Mesothelial cell of epicardium (in vitro differentiated cells): ENCODE measurements at places on chromosomes 5 and 9.

GRCh38 chr9:93267091-93267541, 83.2 kb downstream of the WNK2 start:
- no peak for DNase-seq

DNA sequence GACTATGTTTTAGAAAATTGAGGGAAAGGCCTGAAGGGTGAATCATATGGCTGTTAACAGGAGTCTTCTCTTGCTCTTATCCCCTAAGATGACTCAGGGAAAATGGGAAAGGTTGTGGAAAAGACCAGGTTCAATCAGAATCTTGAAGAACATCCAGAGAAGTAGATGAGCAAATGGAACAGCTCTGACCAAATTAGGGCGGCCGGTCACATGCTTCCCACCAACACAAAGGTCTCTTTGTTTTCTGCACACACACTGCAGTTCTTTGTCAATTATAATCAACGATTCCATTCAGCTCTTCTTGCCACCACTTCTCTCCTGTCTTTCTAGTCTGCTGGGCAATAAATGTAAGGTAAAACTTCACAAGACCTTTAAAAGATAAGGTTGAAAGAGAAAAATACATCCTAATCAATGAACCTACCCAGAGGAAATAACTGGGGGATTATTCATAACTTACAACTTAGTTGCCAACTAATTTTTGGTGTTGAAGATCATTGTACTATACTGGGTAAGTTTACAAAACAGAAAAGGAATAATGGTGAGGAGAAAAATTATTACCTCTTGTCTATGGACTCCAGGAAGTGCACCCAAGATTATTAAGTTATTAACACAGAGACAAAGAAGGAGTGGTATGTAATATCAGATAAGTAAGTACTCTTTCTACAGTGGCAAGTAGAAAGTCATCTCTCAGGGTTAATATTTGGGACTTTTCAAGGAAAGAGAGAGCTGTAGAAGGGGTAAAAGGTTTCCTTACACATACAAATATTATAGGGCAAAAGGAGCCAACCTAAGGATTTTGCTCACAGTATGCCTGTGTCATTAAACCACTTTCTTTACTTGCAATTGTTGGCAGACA, 441.9 kb upstream of the PIK3R1 start:
- DNase-seq = no peak

GRCh38 chr5:172885597-172886340, 51.7 kb downstream of the ERGIC1 start:
- DNase-seq = no peak

DNA sequence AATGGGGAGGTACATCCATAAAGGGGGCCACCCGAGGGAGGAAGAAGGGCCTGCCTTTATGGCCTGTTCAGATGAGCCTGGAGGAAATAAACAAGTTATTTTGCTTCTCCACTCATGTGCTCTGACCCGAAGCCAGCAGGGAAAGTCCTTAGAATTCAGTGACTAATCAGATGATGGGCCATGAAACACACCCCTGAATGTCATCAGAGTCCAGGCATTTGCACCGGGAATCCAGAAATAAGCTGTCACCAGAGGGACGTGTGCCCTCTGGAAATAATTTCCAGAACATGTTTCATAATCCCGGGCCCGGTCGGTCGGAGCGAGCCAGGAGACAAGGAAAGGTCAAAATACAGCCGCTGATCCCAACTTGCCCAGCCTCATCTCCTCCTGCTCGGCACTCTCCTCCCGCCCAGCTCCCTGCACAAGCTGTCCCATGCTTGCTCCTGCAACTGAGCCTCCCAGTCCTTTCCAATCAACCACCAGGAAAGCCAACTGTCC, 73.6 kb upstream of the ZNF622 start:
- no peak for DNase-seq

- no peak for DNase-seq
Measured at GRCh38 chr5:1255081-1255561, 29.9 kb downstream of the SLC6A18 start.

DNA sequence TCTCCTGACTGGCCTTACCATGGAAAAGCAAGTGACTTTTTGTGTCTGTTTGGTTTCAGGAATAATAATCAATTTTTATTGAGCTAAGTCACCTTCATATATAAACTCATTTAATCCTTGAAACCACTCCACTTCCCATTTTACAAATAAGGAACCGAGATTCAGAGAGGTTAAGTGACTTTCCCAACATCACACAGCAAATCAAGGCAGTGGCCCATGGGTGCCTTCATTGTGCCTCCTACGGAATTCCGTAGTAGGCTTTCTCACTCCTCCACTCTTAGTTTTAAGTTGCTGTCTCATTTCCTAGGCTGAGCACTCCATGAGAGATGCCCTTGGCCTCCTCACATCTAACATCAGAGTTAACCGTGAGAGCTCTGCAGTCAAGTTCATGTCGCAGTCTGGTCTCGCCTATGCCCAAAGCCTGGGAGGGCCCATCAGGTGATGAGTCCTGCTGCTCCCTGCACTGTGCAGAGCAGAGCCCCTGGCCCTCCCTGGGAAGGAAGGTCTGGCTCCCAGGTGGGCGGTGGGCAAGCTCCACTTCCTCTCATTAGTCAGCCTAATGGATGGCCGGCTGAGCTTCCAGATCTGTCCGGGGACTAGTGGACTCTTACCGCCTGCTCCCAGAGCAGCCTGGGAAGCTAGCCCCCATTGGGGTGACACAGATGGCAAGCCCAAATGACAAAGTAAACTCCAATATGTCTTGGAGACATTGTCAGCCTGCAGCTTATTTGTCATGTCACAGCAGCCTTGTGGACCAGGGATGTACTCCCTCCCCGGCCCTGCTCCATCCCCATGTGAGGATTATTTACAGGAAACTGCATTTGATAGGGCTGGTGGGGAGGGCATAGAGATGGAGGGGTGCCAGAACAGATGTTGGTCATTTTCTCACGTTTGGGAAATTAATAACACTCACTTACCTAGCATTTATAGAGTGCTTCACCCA, 123.4 kb downstream of the MVB12B start:
- no peak for DNase-seq

- DNase-seq = no peak
Measured at GRCh38 chr5:40619421-40619820, 60.3 kb upstream of the PTGER4 start.

- no peak for DNase-seq
Measured at GRCh38 chr5:151491062-151491461, 43.7 kb downstream of the SLC36A1 start.

- no peak for DNase-seq
Measured at GRCh38 chr5:179413711-179414458, 68.6 kb upstream of the ADAMTS2 start.

DNA sequence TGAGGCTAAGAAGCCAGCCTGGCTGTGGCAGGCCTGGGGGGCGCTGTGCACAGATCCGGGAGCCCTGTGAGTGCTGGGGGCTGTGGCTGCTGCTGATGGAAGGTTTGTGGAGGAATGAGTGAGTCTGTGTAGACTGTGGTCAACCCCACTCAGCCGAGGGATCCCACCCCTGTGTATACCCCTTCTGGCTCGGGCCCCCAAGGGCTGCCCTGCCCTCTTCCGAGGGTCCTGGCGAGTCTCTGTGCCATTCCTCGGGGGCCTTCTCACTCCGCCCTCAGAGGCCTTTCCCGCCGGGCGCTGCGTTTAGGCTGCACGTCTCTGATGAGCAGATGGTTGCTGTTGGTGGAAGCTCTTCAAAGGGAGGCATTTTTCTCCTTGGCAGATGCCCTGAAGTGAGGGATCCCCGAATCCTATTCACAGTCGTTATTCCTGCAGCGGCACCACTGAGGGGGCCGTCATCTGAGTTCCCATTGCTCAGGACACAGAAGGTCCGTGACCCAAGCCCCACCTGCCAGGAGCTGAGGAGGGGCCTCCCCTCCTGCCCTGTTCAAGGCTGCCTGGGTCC, 94.1 kb downstream of the RXRA start:
- no peak for DNase-seq

DNA sequence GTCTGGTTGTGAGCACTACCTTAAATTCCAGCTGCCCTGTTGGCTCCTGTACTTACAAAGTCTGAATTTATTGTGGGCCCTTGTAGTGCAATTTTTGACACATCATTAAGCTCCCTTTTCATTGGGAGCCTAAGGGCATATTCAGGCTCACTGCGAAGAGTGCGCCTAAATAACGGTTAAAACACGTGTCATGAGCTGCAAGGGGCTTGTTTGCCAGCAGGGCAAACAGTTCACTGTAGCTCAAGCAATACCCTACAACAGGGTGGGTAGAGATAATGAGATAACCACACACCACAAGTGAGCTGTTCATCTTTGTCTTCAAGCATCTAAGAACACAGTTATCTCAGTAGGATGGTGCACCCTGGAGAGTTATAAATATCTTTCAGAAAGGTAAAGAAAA, 214.2 kb downstream of the SLF1 start:
- DNase-seq = no peak

DNA sequence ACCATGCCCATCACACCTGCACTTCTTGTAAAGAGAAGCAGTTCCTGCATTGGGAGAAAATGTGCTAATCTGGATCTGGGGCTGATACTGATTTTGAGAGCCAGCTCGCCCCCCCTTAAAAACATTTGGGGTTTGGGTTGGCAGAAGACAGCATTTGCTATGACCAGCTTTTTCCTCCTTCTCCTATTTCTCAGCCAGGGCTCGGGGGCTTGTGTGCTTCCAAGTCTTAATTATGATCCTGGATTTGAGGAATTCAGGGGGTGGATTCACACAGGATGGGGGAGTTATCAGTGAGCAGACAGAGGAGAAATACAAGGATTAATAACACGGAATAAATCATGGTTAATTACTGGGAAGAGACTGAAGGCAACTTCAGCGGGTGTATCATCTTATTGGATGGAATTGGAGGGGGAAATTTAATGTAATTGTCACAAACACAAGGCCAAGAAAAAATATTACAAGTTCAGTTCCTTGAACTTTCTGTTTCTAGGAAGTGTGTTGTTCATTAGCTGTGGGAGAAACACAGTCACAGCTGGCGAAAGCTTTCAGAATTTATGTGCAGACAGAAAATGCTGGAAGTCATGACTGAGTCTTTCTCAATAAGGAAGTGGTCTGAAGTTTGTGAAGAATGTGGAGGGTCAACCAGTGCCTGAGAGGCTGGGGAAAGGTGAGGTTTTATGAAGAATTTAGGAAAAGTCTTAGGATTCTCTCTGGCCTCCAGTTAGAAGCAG, 15.3 kb downstream of the C9orf152 start:
- DNase-seq = no peak

DNA sequence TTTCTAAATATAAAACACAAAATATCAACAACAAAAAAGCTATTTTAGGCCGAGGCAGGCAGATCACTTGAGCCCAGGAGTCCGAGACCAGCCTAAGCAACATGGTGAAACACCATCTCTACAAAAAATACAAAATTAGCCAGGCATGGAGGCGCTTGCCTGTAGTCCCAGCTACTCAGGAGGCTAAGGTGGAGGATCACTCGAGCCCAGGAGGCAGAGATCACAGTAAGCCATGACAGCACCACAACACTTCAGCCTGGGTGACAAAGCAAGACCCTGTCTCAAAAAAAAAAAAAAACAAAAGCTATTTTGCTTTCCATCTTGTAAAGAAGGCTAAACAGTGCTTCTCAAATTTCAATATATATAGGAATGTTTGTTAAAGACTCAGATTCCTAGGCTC, 11.3 kb downstream of the C5orf15 start:
- DNase-seq = no peak

DNA sequence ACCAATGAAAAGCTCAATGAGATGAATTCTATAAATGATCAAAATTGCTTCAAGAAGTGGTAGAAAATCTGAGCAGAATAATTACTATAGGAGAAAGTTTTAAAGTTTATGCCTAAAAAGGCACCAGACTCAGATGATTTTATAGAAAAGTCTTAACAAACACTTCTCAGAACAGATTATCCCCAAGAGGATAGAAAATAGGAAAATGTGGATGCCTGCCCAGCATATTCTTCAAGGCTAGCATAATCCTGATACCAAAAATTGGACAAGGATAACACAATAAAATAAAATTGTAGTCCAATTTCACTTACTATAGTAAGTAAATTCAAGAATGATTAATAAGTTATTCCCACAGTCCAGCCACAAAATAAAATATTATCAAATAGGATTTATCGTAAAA, 397.0 kb downstream of the NR2F1-AS1 start:
- no peak for DNase-seq

DNA sequence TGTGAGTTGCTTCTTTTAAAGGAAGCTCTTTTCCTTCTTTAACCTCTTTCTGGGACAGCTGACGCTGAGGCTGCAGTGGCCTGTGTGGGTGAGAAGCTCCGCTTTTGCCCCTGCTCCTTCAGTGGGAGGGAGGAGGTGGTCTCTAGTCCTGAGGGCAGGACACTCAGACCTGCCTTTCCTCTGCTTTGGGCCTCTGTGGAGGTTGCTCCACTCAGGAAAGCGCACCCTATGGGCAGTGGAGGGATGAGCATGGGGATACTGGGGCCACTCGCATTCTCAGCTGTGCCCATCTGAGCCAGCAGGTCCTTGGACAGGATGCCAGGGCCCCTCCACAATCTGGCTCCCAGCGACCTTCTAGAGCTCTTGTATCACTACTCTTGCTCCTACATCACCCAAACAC, 111.5 kb downstream of the NSG2 start:
- DNase-seq = no peak

DNA sequence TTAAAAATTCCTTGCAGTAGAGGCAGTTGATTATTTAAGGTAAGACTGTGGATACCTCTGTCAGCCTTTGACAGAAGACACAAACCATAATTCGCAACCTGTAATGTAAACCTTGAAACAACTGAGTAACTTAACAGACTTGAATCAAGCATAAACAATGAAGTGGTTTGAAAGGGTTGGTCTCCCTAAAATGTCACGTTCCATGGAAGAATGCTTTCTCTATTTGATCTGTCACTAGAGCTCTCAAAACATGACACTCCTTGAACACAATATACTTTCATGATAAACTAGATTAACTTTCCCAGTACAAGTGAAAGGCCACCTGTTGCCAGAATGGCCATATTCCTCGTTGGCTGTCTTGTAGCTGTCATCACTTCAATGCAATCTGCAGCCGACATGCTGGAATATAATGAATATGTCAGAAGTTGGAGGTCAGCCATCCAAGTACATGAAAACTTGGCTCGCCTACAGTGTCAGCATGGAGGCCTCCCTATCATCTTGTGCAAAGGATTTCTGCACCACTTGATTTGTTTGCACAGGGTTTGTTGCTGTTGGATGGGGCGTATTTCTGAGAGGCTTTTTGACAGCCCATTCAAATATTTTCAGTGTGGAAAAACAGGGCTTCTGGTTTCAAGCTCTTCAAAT, 228.0 kb downstream of the TLE4 start:
- DNase-seq = no peak

- no peak for DNase-seq
Measured at GRCh38 chr5:103402851-103403250, 144.3 kb downstream of the MACIR start.

DNA sequence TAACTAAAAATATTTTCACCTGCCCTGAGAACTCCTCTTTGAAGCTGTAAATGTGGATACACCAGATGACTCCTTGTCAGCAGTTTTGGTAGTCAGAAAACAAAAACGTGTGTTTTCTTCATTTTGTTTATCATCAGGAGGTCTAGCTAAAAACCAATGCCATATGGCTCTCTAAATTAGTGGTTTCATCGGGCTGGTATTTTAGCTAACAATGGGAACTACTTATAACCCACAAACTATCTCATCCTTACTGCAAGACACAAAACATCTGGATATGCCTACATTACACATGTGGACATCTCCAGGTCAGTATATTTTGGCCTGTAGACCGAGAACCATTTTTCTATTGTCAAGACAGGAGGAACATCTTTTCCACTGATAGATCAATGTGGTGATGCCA, 56.2 kb downstream of the GAS1 start:
- no peak for DNase-seq

GRCh38 chr9:10721301-10721700, 108.5 kb upstream of the PTPRD start:
- no peak for DNase-seq
